ENCODE measurements at places on chromosomes 12 and 14. TPM values are rescaled to one million over a fixed set of nuclear protein-coding genes. Genes with fewer than 3 reads are reported as not detected.
A peak's percentile ranks its signal among the peaks of the same experiment; 100 is the strongest.

GRCh38 chr12:51320311-51320694 is 3.7 kb downstream of the BIN2 start:
- peaks cover 4% of the 10 kb centered on the region for H3K36me3 ChIP-seq
- DNase-seq: no peak
- peak overlapping the region; percentile 34 for H3K4me3 ChIP-seq

GRCh38 chr14:36553656-36554260 is 28.7 kb downstream of the NKX2-8 start:
- H3K27me3 ChIP-seq: no peaks in the 10 kb centered on the region
- H3K27ac ChIP-seq: no peak overlapping the region
- no peak overlapping the region for H3K4me3 ChIP-seq

DNA sequence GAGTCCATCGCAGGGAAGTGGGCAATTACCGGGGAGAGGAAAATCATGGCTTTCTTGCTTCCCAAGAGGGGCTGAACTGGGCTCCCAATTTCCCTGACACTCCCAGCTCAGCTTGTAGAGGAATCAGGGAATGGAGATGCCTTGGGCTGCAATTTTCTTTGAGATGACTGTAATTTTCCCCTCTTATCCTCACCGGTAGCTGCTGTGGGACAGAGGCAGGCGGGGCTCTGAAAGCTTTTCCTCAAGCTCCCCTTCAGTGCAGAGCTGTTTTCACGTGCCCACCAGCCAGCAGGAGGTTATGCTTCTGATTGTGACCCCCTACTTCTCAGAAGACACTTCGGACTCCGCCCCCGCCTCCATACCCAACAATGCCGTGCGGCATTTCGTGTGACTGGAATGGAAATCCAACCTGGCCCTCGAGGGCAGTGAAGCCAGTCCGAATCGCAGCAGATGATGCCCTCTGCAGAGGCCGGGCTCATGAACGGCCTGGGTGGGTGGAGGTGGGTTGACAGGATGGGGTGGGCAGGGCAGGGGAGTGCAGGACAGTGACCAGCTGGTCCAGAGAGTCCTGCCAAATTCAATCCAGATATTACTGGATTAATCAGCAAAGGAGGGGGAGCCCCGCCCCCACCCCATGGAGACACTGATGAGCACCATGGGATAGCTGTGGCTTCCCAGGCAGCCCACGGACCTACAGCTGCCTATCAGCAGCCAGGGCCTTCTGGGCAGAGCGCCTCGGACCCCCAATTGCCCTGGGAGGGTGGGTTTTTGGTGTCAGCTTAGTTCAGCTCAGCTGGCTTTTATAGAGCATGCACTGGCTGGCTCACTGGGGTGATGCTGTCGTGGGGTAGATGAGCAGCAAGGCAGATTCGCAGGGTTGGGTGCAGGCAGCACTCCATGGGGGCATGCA is 37.6 kb downstream of the RTL1 start:
- H3K4me1 ChIP-seq: no peaks in the 10 kb centered on the region
- H3K27ac ChIP-seq: no peak overlapping the region
- no peak for DNase-seq
- H3K27me3 ChIP-seq: no peaks in the 10 kb centered on the region

DNA sequence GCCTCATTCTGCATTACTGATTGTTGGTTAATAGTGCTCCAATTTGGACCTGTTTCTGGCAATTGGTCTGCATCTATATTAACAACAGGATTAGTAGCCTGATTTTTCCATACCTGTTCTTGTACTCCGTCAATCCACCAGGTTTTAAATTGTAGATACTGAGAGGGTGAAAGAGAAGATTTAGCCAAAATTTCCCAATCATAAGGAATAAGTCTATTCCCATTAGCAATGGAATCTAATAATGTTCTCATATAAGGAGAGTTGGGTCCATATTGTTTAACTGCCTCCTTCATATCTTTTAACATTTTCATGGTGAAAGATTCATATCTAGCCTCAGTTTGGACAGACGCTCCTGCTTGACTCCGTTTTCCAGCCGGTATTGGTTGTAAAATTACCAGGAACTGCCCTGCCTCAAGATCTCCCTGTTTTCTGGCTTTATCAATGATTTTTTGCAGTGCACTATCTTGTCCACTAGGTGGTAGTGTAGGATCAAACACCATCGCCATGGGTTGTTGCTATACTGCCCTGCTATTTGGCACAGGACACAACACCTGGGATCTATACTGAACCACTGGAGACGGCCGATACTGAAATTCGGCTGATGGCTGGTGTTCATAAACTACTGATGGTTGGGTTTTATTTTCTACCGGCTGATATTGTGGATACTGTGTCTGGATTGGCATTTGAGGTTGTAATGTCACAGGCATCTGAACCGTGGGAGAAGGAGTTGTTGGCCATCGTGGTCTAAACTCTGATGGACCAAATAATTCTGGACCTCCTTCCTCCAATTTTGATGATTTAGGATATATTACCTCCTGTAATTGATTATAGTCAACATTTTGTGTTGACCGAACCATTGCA is 25.2 kb downstream of the DHRS4L2 start:
- no peaks in the 10 kb centered on the region for H3K36me3 ChIP-seq
- peaks cover 5% of the 10 kb centered on the region for H3K4me1 ChIP-seq
- H3K27me3 ChIP-seq: no peaks in the 10 kb centered on the region
- no peak overlapping the region for H3K27ac ChIP-seq

GRCh38 chr12:13194401-13195110 is 2.0 kb upstream of the EMP1 start:
- no peaks in the 10 kb centered on the region for H3K27me3 ChIP-seq
- DNase-seq: no peak
- no peaks in the 10 kb centered on the region for H3K4me1 ChIP-seq
- no peaks in the 10 kb centered on the region for H3K36me3 ChIP-seq
- no peak overlapping the region for H3K4me3 ChIP-seq

DNA sequence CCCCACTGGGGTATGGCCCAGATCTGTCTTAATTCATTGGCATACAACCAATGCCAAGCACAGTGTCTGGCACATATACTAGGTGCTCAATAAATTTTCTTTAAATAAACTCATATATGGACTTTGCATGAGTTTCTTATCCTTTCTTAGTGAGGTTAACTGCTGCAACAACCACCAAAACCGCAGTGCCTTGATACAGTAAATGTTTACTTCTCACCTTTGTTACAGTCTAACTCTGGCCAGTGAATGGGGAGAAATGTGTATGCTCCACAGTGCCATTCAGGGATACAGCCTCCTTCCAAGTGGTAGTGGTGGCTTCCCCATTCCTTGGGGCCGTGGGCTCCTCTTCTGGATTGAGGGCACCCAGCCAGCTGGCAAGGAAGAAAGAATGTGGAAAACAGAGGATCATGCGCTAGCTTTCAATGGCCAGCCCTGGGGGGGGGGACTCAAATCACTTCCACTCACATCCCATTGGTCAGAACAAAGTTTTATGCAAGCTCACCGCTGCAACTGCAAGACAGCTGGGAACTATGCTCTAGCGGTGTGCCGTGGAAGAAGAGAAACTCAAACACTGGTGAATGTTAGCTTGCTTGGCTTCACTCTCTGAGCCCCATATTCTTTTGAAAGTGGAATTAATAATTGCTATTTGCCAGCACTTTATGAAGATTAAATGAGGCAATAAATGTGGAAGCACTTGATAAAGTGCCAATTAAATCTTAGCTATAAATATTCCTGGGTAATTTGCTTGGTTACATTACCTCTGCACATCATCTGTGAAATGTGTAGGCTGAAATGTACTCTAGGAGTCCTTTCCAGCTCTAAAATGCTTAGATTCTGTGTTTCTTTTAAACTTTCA is 51.0 kb upstream of the SOCS2 start:
- no peaks in the 10 kb centered on the region for H3K36me3 ChIP-seq
- no peaks in the 10 kb centered on the region for H3K4me1 ChIP-seq
- no peaks in the 10 kb centered on the region for H3K27me3 ChIP-seq
- DNase-seq: no peak
- H3K27ac ChIP-seq: no peak overlapping the region
- no peak overlapping the region for H3K4me3 ChIP-seq

- no peak overlapping the region for H3K4me3 ChIP-seq
- H3K36me3 ChIP-seq: no peaks in the 10 kb centered on the region
- no peaks in the 10 kb centered on the region for H3K4me1 ChIP-seq
- no peaks in the 10 kb centered on the region for H3K27me3 ChIP-seq
These were observed 53.8 kb upstream of the USP44 start for GRCh38 chr12:95605087-95605486.

Gene PRKD1
- total RNA-seq: 2.5 TPM

Gene CLEC4A
- total RNA-seq: 11.0 TPM

Gene TAS2R14
- 1.0 TPM for total RNA-seq
